ELR (cell line): ENCODE measurements at places on chromosomes 7 and 10.

- peak; percentile 0 for DNase-seq
These were observed 433.6 kb downstream of the ACTR3B start for GRCh38 chr7:153193144-153193595.

DNA sequence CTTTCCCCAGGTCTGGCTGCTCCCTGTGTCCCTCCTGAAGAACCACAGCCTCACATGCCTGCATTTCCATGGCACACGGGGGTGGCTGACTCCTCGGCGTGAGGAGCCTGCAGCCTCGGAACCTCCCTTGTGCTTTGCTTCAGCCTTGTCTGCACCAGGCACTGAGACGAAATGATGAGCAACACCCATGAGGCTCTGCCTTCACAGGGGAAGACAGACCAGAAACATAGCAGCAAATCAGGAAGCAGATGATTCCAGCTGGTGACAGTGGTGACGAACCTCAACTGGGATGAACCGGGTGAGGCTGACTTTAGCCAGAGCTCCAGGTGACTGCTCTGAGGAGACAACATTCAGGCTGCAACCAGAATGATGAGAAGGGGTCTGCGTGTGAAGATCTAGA is 84.5 kb upstream of the SMNDC1 start:
- no peak for DNase-seq

DNA sequence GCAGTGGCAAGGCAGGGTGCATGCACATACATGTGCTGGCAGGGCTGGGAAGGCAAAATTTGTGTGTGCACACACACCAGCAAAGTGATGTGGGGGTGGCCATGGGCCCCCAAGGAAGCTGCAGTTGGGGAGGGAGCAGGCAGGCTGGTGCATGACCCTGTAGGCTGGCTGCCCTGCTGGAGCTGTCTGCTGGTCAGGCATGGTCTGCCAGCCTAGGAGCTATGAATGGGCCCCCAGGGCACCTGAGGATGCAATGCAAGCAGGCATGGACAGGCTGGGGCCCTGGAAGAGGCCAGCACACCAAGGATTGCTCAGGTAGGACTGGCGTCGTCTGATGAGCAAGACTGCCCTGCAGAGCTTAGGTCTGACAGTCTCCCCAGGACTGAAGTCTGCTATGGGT is 18.2 kb upstream of the PPP1R3A start:
- DNase-seq, result no peak

DNA sequence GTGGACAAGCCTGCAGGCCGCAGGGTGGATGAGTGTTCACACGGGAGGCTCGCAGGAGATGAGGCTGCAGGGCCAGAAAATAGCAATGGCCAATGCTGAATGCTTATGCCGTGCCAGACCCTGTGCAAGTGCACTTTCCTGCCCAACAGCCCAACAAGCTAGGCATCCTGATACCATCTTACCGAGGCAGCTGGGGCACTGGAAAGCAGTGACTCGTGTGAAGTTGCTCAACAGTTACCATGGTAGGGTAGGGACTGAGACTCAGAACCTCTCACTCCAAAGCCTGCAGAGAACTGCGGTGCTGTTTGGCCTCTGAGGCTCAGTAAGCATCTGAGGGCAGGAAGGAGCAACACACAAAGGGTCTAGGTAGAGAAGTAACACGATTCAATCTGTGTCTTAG is 43.7 kb downstream of the JAZF1 start:
- no peak for DNase-seq

- DNase-seq, result no peak
These were observed 636.5 kb upstream of the STEAP1 start for GRCh38 chr7:89517815-89518214.

GRCh38 chr7:93890041-93890463 is 501 bp downstream of the TFPI2 start:
- peak; percentile 53 for DNase-seq

- peak; percentile 3 for DNase-seq
These were observed 255.5 kb upstream of the C7orf33 start for GRCh38 chr7:148334959-148335577.

- peak; percentile 79 for DNase-seq
These were observed 51.9 kb downstream of the DENND11 start for GRCh38 chr7:141649865-141650634.

DNA sequence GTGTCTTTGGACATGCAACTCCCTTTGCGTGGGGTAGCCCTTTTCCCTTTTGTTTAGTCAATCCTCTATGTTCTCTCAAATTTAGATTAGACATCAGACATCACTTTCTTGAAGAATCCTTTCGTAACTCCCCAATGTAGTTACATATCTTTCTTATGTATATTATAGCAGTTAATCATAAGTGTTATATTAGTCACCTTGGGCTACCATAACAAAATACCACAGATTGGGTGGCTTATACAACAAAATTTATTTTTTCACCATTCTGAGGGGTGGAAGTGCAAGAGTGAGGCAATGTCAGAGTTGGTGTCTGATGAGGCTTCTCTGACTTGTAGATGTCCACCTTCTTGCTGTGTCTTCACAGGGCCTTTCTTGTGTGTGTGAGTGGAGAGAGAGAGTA is 105.7 kb downstream of the PHTF2 start:
- peak; percentile 5 for DNase-seq

GRCh38 chr10:52965509-52965908 is 192.9 kb upstream of the MBL2 start:
- no peak for DNase-seq

DNA sequence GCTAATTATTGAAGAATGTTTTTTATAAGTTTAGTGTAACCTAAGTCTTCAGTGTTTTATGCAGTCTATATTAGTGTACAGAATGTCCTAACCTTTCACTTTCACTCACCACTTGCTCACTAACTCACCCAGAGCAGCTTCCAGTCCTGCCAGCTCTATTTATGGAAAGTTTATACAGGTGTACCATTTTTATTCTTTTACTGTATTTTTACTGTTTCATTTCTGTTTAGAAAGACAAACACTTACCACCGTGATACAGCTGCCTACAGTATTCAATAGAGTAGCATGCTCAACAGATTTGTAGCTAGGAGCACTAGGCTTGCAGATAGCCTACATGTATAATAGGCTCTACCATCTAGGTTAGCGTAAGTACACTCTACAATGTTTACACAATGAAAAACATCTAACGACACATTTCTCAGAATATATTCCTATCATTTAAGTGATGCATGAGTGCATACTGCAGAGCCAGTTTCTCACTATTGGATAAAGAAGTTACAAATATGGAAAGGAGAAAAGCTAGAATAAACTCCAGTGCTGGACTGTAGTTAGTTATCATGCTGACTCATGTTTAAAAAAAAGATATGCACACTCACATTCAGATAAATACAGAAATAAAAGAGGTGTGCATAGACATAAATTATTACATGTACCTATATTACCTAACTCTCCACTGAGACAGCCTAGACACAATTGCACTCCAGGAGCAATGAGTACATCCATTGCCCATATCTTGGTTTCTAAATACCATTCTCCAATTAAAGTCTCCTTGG is 30.4 kb downstream of the STEAP1B start:
- DNase-seq, result no peak

GRCh38 chr7:3585826-3586225 is 284.8 kb downstream of the SDK1 start:
- no peak for DNase-seq

GRCh38 chr7:30206942-30207341 is 72.2 kb downstream of the MTURN start:
- no peak for DNase-seq

GRCh38 chr7:142422621-142423020 is 164.8 kb upstream of the PRSS58 start:
- DNase-seq, result no peak

DNA sequence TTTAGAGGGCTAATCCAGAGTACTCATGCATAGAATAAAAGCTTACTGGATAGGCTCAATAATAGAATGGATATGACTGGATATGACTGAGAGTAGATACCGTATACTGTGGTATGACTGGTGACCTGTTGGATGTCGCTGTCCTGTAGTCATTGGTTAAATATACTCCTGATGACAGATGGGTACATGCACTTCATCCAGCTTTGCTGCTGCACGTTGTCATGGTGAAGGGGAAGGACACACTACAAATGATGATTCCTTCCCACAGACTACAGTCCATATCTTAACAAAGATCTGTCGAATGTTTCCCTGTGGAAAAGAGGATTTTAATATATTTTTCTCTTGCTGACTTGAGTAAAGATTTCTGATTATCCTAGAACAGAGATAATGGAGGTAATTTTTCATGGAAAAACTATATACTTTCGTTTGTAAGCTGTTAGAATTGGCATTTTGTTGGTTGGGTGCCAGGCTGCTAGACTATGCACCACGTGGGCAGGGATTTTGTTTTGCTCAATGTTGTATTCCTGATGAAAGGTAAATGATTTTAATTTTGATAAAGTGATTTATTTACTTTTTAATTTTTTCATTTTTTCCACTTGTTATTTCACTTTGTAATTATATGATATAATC is 97.3 kb downstream of the PPP1R9A start:
- DNase-seq, result no peak

- no peak for DNase-seq
These were observed 53.1 kb downstream of the APBB1IP start for GRCh38 chr10:26491276-26491675.

DNA sequence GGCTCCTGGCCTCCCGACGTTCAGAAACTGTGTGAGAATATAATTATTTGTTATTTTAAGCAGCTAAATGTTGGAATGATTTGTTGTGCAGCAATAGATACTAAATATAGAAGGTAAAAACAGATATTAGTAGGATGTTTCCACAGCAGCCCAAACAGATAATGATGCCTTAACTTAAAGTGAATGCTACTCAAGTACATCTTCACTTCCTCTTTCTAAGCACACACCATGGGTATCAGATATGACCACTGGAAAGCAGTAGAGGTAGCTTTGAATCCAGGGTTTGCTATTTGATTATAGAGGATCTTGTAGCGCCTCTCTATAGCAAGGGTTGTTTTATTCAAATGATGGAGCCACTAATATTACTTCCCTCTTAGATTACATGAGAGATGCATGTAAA is 38.2 kb upstream of the BET1 start:
- DNase-seq, result no peak

DNA sequence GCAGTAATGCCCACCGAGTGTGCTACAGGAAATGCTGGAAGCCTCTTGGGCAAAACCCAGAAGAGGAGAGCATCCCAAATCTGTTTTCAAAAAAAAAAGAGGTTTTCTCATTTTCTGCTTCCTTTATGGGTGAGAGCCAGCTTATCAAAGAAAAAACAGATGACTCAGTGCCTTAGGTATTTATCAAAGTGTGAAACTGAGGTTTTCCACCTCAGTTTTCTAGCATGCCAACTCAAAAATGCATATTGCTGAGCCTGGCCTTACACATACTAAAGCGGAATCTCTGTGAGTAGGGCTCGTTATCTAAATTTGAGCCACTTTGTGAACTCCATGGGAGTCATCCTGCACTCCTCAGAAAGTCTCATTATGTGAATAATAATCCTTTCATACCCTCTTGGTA is 705.1 kb downstream of the SUGCT start:
- DNase-seq, result peak; percentile 25

DNA sequence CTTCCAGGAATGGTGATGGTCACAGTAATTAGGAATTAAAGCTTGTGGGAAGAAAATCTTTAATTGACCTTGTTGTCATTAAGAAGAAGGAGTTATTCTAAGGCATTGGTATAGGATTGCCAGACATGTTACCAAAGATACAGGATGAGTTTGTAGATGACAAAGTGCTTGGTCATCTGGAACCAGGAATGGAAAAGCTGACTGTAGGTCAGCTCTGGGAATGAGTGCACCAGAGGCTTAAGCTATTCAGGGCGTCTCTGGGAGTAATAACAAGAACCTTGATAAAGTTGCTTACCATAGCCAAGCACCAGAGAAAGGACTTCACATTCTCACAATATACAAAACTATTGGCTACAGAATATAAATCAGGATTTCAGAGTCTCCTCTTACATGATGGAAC is 89.0 kb downstream of the PHTF2 start:
- DNase-seq, result peak; percentile 70

- DNase-seq, result no peak
These were observed 26.2 kb upstream of the C10orf105 start for GRCh38 chr10:71745664-71746250.

- DNase-seq, result no peak
These were observed 261.6 kb downstream of the RPS24 start for GRCh38 chr10:78295242-78295641.

DNA sequence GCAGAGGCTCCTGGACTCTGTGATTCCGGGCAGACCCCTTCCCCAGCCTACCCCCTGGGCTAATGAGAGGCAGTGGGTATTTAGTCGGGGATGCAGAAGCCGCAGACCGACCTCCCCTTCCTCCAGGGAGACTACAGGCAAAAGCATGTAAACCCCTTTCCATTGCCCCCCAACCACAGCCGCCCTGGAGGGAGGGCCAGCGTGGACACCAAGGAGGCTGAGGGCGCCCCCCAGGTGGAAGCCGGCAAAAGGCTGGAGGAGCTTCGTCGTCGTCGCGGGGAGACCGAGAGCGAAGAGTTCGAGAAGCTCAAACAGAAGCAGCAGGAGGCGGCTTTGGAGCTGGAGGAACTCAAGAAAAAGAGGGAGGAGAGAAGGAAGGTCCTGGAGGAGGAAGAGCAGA is 39.0 kb upstream of the AGBL3 start:
- DNase-seq, result no peak

GRCh38 chr7:85890244-85890811 is 703.5 kb upstream of the SEMA3D start:
- DNase-seq, result peak; percentile 40

- peak; percentile 18 for DNase-seq
These were observed 22.2 kb downstream of the CDNF start for GRCh38 chr10:14815681-14816080.

GRCh38 chr10:72503241-72503640 is 122.6 kb downstream of the MICU1 start:
- peak; percentile 52 for DNase-seq

DNA sequence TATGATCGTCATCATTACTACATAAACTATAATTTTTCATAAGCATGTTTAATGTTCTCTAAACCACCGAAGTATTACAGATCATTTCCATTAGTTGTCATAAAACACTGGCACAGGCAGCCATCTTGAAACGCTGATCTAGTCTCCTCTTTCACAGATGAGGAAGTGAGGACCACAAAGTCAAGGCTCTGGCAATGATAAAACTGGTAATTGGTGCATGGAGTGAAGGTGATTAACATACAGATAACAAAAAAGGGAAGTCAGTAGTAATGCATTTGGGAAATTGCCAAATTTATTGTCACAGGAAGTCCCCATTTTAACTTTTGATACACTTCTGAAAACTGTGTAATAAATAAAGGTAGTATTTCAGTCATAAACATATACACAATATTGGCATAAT is 49.3 kb downstream of the FBXL13 start:
- no peak for DNase-seq

GRCh38 chr7:156499247-156499881 is 141.2 kb upstream of the RNF32 start:
- no peak for DNase-seq

- DNase-seq, result no peak
These were observed 106.8 kb downstream of the GALNT17 start for GRCh38 chr7:71238581-71239295.

DNA sequence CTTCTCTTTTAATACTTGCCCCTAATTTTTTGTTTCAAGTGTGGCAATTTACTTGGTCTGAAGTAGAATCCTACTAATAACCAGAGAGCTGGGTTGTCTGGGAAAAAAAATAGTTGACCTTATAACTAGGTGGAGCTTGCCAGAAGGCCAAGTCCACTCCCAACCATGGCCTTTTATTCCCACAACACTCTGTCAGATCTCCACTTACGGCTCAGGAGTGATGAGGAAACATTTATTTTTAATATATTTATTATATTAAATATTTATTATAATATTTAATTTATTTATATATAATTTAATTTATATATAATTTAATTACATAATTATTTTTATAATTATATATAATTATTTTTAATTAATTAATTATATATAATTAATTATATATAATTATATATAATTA is 58.8 kb downstream of the TSPAN12 start:
- no peak for DNase-seq
